ENCODE measurements at places on chromosomes 5 and 9.

GRCh38 chr5:160537940-160538339 lies 116.3 kb downstream of the PTTG1 start:
- DNase-seq, result no peak

DNA sequence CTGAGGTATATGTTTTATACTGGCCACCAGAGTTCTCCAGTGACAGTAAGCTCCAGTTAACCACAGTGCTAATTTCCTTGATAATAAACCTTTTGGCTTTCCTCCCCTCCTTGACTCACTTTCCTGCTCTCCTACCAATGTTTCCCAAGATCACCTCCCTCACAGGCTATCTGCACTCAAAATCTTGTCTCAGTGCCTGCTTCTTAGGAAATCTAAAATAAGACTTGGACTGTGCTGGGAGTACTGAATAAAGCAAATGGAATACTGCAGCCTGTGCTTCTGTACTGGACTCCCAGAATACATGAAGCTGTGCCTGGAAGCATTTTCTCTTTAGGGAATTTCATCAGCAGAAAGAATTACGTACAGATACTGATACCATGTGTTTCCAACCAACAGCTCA lies 1.7 kb upstream of the DCP2 start:
- DNase-seq, result no peak

GRCh38 chr5:150523472-150524350 lies 15.8 kb downstream of the NDST1 start:
- DNase-seq, result no peak

GRCh38 chr9:135371535-135371934 lies 108.0 kb upstream of the PPP1R26 start:
- DNase-seq, result no peak

GRCh38 chr9:32136700-32137339 lies 247.6 kb upstream of the ACO1 start:
- no peak for DNase-seq

DNA sequence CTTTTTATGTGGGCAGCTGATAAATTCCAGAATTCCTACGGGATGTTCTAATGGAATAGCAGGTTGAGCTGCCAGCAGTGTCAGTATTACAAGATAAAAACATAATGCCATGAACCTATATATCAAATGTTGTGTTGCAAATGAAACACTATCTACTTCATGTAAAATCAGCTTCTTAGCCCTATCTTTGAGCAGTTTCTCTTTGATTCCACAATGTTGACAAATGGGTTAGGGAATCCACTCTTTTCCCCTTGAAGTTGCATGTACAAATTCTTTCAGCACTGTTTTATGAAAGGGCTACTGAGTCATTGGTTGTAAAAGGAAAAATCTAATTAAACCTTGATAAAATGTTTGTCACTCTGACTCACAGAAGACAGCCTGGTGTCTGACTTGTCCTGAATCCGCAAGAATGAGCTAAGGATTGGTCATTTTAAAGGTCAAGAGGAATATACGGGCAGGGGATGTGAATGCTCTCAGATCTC lies 950.6 kb upstream of the NUDT12 start:
- no peak for DNase-seq

GRCh38 chr9:127667127-127667844 lies 39.5 kb upstream of the CFAP157 start:
- peak; percentile 58 for DNase-seq

GRCh38 chr5:14582797-14583137 lies 1.2 kb downstream of the OTULINL start:
- DNase-seq, result peak; percentile 39

DNA sequence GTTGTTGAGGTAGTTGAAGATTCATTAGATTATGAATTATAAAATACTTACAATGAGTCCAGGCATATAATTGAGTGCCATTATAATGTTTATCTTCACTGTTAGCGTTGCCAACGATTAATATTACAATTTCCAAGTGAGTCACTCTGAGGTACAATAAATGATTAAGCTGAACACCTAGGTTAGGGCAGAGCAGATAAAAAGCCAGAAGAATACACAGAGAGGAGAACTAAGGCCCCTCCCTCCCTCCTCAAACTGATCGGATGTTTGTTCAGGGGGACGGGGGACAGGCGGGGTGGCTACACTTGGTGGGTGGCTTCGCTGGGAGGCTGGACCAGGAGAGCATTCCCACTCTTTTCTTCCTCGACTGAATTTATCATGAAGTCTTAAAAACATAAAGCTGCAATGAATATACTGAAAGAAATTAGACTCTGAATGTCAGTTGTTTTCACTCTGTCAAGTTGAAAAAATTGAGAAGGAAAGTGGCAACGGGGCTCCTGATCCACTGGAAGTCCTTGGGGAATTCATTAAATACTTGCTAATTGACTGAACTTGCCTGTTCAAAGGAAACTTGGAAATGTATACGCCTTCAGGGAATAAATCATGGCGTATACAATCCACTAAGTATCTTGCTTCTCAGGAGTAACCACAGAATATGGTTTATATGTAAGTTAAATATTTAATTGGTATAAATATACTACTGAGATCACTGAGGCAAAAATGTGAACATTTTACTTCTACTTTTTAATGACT lies 198.1 kb downstream of the TSSK1B start:
- no peak for DNase-seq

DNA sequence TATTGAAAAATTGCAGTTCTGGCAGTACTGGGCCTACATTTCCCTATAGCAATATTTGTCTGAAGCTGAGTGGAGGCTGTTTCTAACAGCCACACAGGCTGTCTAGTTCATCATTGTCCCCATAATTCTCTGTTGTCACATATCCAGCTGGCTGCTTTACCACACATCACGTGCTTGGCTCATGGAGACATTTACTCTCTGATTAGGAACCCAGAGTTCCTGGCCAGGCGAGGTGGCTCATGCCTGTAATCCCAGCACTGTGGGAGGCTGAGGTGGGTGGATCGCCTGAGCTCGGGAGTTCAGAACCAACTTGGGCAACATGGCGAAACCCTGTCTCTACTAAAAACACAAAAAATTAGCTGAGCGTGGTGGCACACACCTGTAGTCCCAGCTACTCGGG lies 81.4 kb downstream of the PGM5 start:
- peak; percentile 8 for DNase-seq

- no peak for DNase-seq
Measured at GRCh38 chr9:83379045-83379444, 159.2 kb downstream of the FRMD3 start.

GRCh38 chr9:33139421-33140228 lies 27.5 kb downstream of the B4GALT1 start:
- peak; percentile 10 for DNase-seq

DNA sequence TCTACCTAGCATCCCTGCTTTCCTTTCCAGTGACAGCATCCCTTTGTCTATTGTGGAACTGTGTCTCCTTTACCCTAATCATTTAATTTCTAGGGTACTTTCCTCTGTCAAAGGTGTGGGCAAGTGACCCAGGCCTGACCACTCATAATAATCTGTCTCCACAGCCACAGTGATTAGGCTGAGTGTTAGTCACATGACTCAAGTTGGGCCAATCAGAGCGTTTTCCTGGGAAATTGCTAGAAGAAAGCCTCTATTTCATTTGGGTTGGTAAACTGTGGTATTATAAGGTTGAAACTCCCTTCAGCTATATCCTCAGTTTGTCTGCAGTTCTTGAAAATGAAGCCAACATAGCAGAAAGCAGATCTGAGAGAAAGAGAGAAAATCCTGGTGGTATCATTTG lies 14.2 kb upstream of the AP3B1 start:
- DNase-seq, result no peak

- no peak for DNase-seq
Measured at GRCh38 chr9:87707805-87708506, 18.0 kb upstream of the CTSL start.

- no peak for DNase-seq
Measured at GRCh38 chr9:128027705-128028104, 39.4 kb downstream of the NAIF1 start.

DNA sequence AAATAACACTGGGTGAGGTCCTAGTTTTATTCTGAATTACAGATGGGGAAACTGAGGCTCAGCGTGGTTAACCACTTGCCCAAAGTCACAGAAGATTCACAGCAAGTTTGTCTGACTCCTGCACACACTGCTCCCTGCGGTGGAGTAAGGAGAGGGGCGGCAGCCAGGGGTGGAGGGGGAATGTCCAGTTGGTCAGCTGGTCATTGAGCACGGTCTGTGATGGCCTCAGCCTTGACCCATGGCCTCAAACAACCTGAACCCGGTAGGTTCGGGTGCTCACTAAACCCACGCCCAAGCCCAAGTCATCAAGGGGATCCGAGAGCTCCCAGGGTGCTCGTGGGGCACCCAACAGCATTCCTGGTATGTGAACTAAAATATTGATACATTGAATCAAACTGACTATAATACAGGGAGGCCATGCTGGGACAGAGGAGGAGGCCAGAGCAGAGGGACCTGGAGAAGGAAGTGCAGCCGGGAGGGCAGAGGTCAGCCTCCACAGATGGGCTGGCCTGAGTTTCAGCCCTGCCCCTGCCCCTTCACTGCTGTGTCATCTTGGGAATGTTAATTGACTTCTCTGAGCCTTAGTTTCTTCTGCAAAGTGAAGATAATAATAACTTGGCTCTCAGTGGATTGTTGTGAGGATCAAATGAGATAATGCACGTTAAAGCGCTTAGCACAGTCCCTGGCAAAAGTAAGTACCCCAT lies 3.6 kb upstream of the IL17B start:
- DNase-seq, result no peak

- DNase-seq, result no peak
Measured at GRCh38 chr5:151040211-151040747, 19.9 kb downstream of the GPX3 start.

- no peak for DNase-seq
Measured at GRCh38 chr9:37619806-37620205, 27.4 kb upstream of the TOMM5 start.

GRCh38 chr5:86623785-86624483 lies 6.2 kb downstream of the COX7C start:
- no peak for DNase-seq

DNA sequence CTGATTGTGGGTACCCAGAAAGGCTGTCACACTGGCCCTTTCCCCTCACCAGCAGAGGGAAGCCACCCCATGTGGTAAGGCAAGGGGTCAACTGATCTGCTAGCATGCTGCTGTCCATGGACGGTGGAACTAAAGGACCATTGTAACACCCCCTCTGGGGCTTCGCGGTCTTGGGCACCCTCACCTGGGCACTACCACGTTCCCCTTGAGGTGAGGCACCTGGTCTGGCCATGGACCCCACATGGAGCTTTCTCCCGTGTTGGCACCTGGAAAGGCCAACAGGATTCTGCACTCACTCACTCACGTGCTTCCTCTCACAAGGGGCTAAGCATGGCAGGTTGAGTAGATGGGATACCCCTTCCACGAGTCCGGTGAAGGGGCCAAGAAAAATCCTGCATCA lies 72.0 kb upstream of the RFX3 start:
- DNase-seq, result no peak

GRCh38 chr5:91307048-91307447 lies 76.1 kb downstream of the ARRDC3 start:
- no peak for DNase-seq

DNA sequence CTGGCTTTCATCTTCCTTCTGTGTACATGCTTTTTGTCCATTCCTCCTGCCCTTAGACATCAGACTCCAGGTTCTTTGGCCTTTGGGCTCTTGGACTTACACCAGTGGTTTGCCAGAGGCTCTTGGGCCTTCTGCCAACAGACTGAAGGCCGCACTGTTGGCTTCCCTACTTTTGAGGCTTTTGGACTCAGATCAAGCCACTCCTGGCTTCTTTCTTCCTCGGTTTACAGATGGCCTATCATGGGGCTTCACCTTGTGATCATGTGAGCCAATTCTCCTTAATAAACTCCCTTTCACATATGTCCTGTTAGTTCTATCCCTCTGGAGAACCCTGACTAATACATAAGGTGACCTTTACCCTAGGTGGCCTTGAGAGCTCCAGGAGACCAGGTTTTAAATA lies 189.1 kb upstream of the CCNG1 start:
- DNase-seq, result no peak

DNA sequence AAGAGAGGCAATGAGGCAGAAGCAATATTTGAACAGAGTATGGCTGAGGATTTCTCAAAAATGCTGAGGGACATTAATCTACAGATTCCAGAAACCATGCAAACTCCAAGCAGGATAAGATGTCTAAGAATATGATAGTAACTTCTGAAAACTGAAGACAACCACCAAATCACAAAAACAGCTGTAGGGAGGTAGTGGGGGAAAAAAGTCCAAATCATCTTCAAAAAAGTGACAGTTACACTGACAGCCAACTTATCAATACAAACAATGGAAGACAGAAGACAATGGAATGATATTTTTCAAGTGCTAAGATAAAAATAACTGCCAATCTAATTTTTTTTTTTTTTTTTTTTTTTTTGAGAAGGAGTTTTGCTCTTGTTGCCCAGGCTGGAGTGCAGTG lies 30.5 kb downstream of the CMYA5 start:
- DNase-seq, result no peak

DNA sequence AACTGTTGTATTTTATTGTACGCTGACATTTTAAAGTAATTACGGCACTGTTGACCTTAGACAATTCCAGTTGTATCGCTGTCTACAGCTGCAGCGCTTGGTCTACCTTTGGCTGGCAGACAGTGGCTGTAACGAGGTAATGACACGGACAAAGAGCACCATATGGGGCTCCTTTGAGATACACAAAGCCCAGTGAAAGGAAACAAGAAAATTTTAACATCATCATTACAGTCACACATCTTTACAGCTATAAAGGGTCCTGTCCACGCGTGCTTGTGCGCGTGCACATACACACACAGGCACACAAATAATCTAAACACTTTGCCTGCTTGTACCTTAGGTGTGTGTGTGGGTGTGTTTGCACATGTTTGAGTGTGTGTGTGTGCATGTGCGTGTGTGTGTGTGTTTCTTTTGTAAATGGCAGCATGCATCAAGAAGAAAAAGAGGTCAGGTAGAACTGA lies 946.0 kb downstream of the NR2F1-AS1 start:
- DNase-seq, result no peak

GRCh38 chr9:22863736-22864135 lies 417.1 kb downstream of the DMRTA1 start:
- DNase-seq, result no peak

DNA sequence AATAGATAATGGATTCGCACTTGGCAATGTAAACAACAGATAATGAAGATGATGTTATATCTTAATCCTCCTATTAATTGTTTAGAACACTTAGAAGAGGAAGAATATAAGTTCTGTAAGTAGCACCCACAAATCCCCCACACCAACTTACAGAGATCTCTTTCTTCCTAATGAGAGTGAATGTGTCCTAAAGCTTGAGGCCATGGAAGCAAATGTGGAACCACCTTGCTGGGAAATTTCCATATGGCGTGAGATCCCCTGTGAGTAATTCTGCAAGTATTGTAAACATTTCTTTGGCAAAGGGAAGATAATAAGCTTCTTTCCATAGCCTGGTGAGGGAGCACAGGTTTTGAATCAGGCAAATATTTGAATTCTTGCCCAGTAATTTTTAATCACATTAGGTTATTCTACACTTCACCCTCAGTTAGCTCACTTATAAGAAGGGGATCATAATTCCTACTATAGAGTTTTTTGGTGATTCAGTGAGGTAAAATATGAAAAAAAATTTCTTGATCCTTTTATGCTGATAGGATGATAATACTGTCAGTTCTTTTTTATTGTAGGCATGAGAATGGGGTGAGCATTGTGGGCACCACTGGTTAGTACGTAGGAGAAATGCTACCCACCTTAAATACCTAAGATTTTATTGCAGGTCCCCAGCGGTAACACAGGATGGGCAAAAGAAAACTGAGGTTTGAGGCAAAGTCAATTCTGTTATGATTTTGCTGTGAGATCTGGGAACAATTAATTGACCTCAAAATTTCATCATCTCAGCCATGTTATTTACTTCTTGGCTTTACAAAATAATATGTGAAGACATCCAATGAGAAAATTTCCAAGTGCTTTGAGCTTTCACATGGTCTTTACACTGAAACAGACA lies 574.8 kb downstream of the PSAT1 start:
- DNase-seq, result no peak
